ENCODE measurements at places on chromosomes 12 and 14.

DNA sequence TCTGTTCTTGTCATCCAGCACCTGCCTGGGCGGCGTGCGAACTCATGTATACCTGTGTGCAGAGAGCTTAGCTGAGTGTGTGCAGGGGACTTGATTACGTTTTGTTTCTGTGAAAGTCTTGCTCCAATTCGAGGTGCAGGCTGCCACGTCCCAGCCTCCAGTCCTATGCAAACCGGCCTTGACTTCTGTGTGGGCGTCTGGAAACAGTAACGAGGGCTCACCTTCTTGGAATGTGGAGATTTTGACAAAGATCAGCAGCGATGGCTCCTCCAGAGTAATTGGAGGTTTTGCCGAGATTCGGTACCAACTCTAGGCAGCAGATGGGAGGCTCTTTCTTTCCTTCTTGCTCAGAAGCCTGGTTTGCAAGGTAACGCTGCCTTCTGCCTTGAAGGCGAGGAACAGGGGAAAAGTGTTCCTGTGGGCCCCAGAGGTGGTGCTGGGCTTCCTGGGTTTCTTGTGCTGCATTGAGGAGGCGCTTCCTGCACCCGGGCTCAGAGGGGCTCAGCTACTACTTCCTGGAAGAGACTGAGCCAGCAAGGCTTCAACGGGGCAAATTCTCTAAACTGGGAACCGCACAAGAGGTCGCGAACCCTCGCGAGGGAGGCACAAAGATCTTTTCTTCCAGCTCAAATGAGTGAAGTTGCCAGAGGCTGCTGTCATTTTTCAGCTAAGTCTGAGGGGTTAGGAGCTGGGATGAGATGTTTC lies 249.0 kb downstream of the AACS start:
- DNase-seq = no peak

- peak; percentile 43 for DNase-seq
These were observed 109.2 kb upstream of the FUT8 start for GRCh38 chr14:65303190-65303898.

- DNase-seq = no peak
These were observed 124.3 kb upstream of the EGLN3 start for GRCh38 chr14:34075042-34075744.

DNA sequence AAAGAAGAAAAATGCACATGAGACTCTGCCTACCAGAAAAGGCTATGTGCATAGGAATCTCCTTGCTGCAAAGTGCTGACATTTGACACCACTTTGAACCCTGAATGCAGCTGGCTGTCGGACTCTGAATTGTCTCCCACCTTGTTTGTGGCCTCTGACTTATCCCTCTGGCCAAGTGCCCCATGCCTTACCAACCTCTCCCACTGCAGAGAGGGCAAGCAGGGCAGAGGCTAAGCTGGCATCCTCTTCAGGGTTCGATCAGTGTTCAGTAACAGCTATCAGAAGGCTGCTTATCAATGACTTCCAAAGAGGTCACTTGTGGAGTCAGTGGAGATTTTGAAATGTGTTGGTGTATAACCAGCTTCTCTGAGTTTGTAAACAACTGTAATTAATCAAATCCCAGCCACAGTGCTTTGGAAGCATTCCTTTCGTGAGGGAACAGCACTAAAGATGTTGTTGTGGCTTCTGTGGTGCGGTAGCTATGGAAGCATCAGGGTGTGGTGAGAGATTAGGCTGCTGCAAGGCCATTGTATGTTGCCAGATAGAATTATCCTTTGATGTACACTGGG lies 22.6 kb upstream of the BMP4 start:
- peak; percentile 47 for DNase-seq

- no peak for DNase-seq
These were observed 15.2 kb downstream of the ERC1 start for GRCh38 chr12:1006255-1006654.

DNA sequence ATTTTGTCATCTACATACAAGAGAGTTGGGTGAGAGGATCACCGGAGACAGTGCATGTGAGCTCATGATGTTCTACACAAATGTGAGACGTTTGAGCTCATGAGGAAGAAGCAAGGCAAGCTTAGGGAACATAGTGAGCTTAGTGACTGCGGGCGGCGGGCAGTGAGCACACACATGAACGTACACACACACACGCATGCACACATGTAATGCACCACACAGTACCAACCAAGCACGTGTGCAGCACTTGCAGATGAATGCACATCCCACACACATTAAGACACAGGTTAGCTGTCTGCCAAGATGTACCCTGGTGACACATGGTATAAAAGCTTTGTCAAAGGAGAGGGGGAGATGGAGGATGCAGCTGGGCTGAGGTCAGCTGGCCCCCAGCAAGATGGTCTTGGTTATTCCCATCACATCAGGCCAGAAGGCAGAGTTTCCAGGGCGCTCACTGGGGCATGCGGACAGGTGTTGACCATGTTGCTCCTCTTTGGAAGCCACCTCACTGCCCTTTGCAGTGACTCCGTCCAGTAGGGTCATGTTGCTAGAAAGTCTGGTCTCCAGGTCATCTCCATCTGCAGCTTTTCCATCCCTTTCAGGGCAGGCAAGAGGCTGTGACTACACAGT lies 8.7 kb upstream of the CACNA2D4 start:
- no peak for DNase-seq

DNA sequence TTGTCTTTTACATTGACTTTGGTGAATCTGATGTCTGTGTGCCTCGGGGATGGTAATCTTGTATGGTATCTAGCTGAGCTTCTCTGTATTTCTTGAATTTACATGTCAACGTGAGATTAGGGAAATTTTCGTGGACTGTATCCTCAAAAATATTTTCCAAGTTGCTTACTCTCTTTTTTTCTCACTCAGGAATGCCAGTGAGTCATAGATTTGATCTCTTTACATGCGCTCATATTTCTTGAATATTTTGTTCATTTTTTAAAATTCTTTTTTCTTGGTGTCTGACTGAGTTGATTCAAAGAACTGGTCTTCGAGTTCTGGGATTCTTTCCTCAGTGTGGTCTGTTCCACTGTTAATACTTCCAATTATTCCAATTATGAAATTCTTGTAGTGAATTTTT lies 207.7 kb downstream of the RAD51B start:
- peak; percentile 25 for DNase-seq

DNA sequence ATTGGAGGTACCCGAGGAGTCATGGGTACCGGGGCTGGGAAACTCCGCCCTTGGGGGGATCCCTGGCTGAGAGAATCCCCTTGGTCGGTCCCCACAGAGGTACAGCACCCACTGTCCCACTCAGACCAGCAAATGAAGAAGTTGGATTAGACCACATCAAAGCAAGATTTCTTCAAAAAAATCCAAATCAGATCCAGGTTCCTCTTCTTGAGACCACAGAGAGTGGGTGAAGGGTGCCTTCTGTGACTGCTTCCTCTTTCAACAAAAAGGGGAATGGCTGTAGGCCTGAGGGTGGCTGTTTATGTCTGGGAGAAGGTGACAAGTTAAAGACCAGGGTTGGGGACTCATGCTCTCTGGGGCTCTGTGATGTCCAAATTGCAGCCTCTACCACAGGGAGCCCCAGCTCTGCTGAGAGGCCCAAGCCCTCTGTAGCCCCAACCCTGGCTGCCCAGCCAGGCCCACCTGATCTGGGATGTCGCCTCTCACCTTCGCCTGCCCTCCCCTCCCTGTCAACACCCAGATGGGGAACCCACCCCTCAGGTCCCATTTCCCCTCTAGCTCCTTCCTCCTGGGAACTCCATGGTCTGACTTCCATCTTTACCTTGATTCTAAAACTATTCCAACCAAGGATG lies 50.9 kb downstream of the ZFP36L1 start:
- DNase-seq = no peak

DNA sequence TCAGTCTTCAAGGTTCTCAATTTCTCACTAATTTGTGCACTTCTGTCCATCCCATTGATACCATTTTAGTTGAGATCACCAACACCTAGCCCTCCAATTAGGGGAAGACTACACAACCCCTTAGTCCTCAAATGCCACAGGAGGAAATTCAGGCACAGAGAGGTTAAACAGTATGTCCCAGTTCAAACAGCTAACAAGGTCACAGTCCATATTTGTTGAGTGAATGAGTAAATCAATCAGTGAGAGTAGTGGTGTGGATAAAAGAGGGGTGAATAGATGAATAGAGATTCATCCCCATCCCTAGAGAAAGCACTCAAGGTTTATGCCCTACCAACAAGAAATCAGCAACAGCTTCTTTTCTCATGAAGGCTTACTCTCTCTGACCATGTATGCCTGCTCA lies 94.2 kb upstream of the RIC8B start:
- DNase-seq = no peak

GRCh38 chr12:79191391-79191790 lies 326.8 kb downstream of the SYT1 start:
- no peak for DNase-seq

DNA sequence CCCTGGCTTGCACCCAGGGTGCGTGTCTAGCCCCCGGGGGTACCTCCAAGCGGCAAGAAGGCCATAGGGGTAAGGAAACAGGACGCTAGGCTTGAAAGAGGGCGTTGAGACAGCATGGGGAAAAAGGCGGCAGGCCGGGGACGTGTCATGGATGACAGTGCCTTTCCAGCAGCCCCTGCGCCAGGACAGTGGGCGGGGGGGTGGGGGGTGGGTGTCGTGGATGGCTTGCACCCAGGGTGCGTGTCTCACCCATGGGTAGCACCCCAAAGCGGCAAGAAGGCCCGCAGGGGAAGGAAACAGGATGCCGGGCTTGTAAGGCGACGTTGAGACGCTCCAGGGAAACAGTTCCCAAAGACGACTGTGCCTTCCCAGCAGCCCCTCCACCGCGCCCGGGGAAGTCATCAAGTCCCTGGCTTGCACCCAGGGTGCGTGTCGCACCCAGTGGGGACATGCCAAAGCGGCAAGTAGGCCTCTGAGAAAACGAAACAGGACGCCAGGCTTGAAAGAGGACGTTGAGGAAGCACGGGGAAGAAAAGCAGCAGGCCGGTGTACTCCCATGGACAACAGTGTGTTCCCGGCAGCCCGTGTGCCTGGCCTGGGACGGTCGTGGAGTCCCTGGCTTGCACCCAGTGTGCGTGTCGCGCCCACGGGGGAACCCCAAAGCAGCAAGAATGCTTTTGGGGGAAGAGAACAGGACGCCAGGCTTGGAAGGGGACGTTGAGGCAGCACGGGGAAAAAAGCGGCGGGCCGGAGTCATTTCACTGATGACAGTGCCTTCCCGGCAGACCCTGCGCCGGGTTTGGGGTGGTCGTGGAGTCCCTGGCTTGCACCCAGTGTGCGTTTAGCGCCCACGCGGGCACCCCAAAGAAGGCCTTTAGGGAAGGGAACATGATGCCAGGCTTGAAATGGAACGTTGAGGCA lies 163.5 kb upstream of the ALG10B start:
- DNase-seq = no peak

DNA sequence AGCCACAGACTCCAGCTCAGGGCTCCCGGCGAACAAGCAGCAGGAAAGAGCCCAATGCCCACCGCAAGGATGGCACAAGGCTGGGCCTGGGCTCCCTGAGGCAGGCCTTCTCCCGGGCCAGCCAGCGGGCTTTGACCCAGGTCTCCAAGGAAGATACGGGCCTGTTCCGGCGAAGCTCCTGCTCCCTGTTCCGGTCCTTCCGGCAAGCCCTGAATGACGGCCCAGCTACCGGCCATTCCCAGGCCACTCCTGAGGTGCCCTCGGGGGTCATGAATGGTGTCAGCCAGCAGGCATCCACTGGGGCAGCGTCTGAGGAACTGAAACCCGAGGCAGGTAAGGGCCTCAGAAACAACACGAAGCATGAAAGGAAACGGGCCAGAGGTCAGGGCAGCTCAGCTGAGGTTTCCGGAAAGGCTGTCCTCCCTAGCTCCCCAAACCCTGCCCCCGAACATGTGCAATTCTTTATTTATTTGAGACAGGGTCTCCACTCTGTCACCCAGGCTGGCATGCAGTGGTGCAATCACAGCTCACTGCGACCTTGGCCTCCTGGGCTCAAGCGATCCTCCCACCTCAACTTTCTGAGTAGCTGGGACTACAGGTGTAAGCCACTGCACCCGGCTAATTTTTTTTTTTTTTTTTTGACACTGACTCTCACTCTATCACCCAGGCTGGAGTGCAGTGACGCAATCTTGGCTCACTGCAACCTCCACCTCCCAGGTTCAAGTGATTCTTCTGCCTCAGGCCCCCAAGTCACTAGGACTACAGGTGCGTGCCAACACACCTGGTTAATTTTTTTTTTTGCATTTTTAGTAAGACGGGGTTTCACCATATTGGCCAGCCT lies 6.0 kb downstream of the EXOC3L4 start:
- DNase-seq = no peak

DNA sequence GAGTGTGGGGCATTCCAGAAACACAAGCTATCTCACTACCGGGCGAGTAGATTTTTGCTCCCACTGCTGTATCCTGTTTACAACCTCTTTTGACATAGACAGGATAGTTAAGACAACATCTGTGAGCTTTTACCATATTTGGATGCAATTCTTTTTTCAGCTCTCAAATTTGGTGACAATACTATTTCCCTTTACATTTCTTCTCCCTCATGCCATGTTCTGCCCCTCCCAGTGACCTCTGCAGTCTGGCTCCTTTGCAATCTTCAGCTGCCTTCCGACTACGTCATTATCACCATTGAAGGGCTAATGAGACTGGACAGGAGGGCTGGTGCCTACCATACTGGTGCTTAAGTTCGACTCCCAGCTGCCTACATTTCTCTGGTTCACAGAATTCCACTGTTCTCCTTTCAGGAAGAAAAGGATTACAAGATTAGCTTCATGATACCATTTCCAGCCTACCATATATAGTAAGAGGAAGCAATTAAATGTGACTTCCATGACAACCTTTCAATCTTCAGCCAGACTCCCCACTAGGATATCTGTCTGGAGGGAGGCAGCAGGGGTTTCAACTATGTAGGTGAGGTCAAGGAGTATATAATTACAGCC lies 251.6 kb downstream of the PHLDA1 start:
- DNase-seq = no peak

DNA sequence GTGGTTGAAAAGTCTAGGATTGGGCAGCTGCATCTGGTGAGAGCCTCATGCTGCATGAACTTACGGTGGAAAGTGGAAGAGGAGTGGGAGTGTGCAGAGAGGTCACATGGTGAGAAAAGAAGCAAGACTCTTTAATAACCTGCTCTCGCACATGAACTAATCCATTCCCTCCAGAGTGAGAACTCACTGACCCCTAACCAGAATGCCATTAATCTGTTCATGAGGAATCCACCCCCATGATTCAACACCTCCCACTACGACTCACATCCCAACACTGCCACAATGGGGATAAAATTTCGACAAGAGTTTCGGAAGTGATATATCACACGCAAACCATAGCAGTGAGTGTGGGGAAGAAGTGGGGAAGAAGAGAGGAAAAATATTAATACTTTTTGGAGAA lies 377.4 kb downstream of the NAV3 start:
- DNase-seq = peak; percentile 28

DNA sequence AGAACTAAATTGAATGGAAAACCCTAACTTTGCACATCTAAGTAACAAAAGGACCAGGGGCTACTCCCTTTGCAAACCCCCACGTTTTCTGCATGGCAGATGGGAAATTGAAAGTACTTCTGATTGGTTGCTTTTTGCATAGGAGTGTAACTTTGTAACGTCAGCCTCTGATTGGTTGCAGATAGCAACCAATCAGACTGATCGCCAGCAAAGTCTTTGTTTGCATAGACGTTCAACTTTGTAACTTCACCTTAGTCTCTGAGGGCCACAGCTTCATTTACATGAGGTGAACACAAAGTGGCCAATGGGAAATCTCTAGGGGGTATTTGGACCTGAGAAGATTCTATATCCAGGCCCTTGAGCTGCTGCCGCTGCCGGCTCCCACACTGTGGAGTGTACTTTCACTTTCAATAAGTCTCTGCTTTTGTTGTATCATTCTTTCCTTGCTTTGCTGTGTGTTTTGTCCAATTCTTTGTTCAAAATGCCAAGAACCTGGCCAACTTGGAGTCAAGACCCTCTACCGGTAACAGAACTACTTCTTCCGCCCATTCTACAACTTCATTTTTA lies 102.5 kb upstream of the PRICKLE1 start:
- no peak for DNase-seq

Measured in EH (cell line).